Stimulated activated CD4-positive, alpha-beta T cell treated with anti-CD3 and anti-CD28 coated beads, TNF-alpha, amount 100 ng/mL, for 4 hours (primary cell): ENCODE measurements at places on chromosomes 16 and 17.

GRCh38 chr17:50440172-50440837, 14.3 kb downstream of the ACSF2 start:
- no peak for DNase-seq

GRCh38 chr16:86281421-86281820, 228.9 kb upstream of the FOXF1 start:
- DNase-seq = no peak

- no peak for DNase-seq
These were observed 2.5 kb downstream of the TAC4 start for GRCh38 chr17:49845321-49845720.

DNA sequence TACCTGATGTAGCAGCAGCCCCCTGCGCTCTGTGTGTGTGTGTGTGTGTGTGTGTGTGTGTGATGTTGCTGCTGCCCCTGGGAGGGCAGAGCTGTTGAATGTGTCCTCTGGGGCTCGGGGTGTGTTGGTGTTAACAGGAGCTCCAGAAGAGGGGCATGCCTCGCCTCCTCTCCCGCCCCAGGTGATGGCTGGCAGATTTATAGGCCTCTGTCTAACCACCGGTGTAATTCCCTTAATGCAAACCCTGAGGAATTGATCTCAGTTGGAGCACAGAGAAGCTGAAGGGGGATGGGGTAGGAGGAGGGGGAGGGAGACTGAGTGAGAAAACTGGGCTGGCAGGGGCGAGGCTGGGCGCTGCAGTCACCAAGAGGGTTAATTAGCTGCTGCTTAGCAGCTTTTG, 10.0 kb downstream of the CACNA1G start:
- no peak for DNase-seq
